ENCODE measurements at places on chromosomes 12 and 14.
A peak's percentile ranks its signal among the peaks of the same experiment; 100 is the strongest.

GRCh38 chr12:15033641-15034040, 60.8 kb downstream of the PDE6H start:
- DNase-seq: no peak

DNA sequence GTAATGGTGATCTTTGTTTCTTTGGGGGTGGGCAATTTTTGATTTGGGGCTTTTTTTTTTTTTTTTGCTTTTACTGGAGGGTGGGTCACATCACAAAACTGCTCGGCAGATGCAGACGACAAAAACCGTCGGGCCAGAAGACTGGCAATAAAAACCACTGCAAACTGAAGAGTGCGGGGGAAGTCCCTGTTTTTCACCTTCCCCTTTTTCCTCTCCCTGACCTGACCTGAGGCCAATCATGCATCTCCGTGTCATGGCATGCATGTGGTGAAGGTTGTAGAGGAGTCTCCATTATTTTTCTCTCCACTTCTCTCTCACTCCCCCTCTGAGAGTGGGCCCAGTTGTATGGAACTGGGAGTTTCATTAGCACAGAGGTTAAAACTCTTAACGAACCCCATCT, 57.5 kb downstream of the AP5M1 start:
- no peak for DNase-seq

DNA sequence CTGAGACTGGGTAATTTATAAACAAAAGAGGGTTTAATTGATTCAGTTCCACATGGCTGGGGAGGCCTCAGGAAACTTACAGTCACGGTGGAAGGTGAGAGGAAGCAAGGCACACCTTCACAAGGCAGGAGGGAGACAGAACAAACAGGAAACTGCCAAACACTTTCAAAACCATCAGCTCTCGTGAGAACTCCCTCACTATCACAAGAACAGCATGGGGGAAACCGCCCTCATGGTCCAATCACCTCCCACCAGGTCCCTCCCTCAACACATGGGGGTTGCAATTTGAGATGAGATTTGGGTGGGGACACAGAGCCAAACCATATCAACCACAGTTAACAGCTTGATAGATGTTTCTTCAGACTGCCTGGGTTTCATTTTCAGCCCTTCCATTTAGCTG, 6.2 kb upstream of the GNPNAT1 start:
- DNase-seq: no peak

- DNase-seq: no peak
Observed at GRCh38 chr12:100460702-100461101, 13.0 kb upstream of the NR1H4 start.

- DNase-seq: no peak
Observed at GRCh38 chr12:80617733-80618132, 89.7 kb upstream of the MYF6 start.

DNA sequence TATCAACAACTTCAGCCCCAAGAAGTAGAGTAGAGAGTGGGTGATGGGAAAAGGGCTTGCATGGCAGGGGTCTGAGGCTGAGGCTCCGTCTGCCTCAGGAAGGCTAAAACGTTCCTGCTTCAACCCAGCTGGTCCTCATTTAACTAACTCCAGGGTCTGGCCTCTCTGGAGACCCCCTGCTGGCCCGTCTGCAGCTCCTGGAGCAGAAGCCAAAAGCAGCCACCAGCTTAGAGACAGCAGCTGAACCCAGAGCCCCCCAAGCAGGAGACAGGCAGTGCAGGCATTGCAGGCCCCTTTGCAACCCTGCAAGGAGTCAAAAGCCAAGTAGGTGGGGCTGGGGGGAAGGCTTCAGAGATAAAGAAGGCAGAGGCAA, 25.1 kb upstream of the LTBP2 start:
- no peak for DNase-seq

DNA sequence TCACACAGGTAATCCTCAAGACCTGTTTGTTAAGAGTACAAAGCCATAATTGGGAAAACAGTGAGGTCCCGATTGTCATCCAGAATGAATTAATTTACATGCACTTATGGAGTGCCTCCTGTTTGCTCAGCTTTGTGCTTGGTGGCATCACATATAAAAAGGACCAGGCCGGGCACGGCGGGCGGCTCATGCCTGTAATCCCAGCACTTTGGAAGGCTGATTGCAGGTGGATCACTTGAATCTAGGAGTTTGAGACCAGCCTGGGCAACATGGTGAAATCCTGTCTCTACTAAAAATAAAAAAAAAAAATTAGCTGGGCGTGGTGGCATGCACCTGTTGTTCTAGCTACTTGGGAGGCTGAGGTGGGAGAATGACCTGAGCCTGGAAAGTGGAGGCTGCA, 247.4 kb downstream of the CACNA1C start:
- no peak for DNase-seq

GRCh38 chr12:31850268-31850667, 108.9 kb upstream of the RESF1 start:
- DNase-seq: no peak

- no peak for DNase-seq
Observed at GRCh38 chr12:88132392-88132791, 9.5 kb downstream of the CEP290 start.

DNA sequence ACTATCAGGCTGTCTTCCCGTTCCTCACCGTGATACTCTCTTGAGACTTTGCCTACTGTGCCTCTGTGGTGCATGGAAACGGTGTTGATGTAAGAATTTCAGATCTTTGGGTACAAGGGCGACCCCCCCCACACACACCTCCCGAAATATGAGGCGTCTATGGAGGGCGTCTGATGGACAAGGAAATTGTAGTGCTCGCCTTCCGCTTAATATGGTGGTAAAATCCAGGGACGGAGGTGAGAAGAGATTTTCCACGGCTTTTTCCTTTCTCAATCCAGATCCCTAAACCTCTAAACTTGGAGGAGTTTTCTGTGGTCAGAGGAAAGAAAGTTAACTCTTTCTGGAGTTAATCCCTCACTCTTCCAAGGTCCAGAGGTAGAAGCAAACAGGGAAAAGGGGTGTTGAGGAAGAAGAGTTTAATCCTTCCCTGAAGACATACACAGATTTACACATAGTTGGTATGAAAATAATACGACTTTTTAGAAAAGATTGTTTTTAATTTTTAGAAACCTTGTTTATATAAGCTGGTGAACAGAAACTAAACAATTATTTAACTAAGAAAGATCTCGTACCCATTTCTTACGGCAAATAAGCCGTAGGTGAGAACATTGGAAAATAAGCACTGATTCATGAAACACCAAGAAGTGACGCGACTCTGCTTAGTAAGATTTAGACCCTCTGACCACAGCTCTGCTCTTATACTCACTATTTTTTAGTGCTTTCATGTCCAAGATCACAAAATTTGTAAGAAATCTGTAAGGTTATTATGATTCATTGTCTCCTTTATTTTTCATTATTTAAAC, 23.1 kb upstream of the RNASE12 start:
- no peak for DNase-seq

GRCh38 chr12:115199831-115200230, 515.9 kb upstream of the TBX3 start:
- DNase-seq: peak; percentile 57

DNA sequence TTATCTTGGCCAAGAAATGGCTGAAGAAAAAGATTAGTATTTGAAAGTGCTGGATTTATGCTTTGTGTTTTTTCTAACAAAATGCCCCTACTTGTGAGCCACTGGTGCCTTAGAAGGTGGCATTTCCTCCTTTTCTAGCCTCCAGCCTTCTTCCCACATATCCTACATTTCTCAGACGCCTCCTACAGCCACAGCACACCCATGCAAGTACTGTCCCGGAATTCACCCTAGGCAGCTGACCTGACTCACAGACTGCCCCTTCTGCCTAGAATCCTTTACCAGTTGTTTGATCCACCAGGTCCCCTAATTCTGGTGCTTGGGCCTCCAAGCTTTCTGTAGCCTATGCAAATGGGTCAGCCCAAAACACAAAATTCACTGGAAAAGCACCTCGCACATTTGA, 166.0 kb downstream of the FOXN3 start:
- DNase-seq: no peak

- no peak for DNase-seq
Observed at GRCh38 chr14:104521816-104522745, 57.5 kb upstream of the C14orf180 start.

DNA sequence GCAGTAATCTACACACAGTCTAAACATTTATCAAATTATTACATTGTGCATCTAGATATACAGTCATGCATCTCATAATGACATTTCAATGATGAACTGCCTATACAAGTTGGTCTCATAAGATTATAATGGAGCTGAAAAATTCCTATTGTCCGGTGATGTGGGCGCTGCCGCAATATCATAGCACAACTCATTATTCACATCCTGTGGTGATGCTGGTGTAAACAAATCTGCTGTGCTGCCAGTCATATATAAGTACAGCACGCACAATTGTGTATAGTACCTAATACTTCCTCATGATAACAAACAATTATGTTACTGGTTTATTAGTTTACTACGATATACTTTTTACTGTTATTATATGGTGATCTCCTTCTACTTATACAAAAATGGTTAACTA, 768.8 kb upstream of the NOVA1 start:
- no peak for DNase-seq

- no peak for DNase-seq
Observed at GRCh38 chr12:124321556-124322270, 26.8 kb downstream of the RFLNA start.

- no peak for DNase-seq
Observed at GRCh38 chr14:57746563-57746962, 119.3 kb downstream of the SLC35F4 start.

- no peak for DNase-seq
Observed at GRCh38 chr14:72275242-72275641, 343.0 kb downstream of the RGS6 start.

DNA sequence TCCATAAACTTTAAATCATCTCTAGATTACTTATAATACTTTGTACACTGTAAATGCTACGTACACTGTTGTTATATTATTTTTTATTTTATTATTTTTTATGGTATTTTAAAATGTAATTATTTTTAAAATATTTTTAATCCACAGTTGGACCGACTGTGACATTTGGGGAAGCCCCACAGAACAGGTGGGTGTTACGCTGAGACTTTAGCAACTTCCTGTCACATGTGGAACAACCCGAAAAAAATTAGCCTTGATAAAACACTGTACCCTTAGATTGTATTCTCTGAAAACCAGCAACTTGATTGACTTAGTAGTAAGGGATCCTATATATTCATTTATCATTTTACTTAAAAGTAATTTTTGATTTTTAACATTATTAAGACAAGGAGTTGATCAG, 1755.7 kb upstream of the SEL1L start:
- no peak for DNase-seq

- no peak for DNase-seq
Observed at GRCh38 chr12:93348575-93349435, 28.9 kb upstream of the NUDT4 start.

DNA sequence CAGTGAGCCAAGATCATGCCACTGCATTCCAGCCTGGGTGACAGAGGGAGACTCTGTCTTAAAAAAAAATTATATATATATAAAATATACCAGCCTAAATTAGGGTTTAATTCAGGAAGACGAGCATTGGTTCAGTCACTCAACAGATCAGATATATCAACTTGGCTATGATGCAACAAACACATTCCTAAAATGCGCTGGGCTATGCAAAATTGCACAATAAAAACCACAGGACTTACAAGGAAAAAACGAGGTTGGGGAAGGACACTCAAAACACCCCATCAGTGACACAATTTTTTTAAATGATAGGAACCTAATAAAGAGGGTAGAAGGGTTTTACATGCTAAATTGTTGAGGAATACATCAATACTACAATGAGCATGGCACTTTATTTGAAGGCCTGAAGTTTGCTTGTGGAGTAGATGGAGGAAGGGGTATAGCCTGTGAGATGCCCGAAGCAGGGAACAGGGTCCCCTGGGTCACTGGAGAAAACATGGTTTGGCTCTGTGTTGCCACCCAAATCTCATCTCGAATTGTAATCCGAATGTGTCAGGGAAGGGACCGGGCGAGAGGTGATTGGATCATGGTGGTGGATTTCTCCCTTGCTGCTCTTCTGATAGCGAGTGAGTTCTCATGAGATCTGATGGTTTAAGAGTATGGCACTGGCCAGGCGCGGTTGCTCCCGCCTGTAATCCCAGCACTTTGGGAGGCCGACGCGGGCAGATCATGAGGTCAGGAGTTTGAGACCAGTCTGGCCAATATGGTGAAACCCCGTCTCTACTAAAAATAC, 71.2 kb downstream of the TNFAIP2 start:
- DNase-seq: peak; percentile 44

DNA sequence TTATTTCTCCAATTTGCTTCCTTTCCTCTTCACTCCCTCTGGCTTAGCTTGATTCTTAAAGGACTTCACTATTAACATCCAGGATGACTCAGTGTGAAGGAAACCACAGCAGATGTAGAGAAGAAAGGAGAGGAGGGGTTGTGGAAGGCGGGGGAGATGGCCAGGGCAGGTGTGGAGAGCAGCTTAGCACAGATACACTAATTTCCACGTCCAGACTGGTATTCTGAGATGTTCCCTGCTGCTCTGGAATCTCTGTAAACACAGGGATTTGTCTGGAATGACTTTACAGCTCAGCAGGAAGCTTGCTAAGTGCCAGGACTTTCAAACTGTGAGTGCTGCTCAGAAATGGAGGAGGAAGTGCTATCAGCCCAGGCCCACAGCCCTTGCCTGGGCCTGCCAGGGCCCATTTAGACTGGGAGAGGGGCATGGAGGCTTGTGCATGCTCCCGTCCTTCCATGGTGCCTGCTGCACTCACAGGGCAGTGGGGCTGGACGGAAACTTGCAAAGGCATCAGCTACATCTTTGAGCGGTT, 202.5 kb upstream of the DDHD1 start:
- peak; percentile 77 for DNase-seq

DNA sequence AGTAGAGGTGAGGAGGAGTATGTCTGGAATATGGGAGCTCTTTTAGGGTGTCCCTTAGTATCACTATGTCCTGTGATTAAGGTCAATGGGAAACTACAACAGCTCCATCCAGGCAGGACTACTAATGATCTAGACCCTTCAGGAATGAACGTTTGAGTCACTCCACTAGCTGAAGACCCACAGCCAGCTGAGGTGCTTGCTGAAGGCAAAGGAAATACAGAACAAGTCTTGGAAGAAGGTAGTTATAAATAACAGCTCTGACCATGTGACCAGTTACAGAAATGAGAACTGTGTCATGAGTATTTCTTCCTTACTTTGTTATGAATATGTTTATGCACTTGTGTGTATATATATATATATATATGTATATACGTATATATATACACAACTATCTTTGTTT, 40.5 kb upstream of the USP44 start:
- DNase-seq: no peak

GRCh38 chr12:96482086-96482485, 7.3 kb upstream of the CFAP54 start:
- DNase-seq: no peak

DNA sequence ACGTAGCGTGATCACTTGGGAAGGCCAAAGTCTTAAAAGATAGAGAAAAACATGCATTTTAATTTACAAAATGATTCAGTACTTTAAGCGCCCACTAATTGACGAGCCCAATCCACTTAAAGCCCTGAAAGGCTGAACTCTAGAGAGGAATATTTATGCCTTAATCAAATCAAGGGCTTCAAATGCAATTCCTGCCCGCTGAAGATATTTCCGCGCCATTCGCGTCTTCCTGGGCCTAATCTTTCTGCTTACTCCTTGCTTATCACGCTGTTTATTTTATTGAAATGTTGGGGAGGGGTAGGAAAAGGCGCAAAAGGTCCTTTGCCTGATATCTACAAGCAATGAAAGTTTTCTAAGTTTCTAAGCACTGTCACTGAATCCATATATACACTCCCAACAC, 4.0 kb downstream of the TBX3 start:
- no peak for DNase-seq

Measured in fibroblast of skin of left quadriceps (primary cell).